ENCODE measurements at places on chromosomes 1 and 21. TPM values are rescaled to one million over a fixed set of nuclear protein-coding genes. Genes with fewer than 3 reads are reported as not detected.

DNA sequence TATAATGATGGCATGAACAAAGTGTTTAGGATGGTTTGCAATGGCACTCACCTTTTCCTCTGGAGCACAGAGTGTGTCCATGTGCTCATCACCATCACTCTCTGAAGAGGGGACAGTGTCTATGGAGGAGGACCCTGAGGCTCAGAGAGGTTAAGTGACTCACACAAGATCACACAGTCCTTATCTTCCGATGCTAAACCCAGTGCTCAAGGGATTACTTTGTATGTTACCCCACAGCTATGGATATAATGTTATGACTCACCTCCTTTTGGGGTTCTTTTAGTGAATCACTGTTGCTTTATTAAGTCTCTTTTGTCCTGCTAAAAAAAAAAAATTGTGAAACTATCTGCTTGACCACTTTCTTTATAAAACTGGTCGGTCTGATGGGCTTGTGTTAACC is 67.6 kb downstream of the TENT5C start:
- no peaks in the 10 kb centered on the region for H3K4me1 ChIP-seq
- no peak overlapping the region for H3K27ac ChIP-seq
- H3K4me3 ChIP-seq = no peak overlapping the region
- DNase-seq = no peak
- no peaks in the 10 kb centered on the region for H3K27me3 ChIP-seq
- no peaks in the 10 kb centered on the region for H3K36me3 ChIP-seq

DNA sequence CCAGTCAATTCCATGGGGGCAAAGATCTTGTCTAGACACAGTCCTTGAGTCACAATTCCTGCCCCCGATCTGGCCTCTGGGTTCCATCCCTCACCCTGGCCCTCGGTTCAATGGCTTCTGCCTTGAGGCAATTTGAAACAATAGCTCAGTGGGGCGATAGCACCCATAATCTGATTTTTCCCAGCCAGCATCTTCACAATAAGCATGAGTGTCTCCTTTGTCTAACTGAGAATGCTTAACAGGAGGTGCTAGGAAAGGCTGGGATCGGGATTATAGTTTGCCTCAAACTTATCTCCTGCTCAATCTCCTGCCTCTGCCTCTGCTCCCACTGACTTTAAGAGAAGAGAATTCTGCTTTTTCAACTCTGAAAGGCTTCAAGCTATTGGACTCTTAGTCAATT is 293.9 kb upstream of the PROX1 start:
- no peak overlapping the region for H3K4me3 ChIP-seq
- no peaks in the 10 kb centered on the region for H3K27me3 ChIP-seq
- no peaks in the 10 kb centered on the region for H3K36me3 ChIP-seq
- no peak for DNase-seq
- no peak overlapping the region for H3K27ac ChIP-seq

- no peaks in the 10 kb centered on the region for H3K36me3 ChIP-seq
- H3K27ac ChIP-seq = no peak overlapping the region
- no peaks in the 10 kb centered on the region for H3K27me3 ChIP-seq
Measured at GRCh38 chr1:55869065-55869464, 653.9 kb upstream of the USP24 start.

- no peak overlapping the region for H3K27ac ChIP-seq
- DNase-seq = no peak
- H3K4me3 ChIP-seq = no peak overlapping the region
Measured at GRCh38 chr1:233597489-233597901, 16.4 kb upstream of the KCNK1 start.

DNA sequence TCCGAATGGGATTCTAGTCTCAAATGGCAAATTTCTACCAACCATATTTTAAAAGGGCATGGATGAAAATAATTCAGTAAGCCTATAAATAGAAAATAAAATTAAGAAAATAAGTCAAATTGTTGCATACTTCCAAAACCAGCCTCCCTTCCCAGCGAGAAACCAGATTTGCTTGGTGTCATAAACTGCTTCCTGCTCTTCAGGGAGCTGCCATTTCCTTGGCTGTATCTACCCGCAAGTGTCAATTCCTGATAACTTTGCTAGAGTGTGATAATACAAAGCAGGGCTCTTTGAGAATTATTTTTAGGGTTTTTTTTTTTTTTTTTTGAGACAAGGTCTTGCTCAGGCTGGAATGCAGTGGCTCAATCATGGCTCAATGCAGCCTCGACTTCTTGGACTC is 62.3 kb downstream of the S1PR1 start:
- DNase-seq = no peak
- no peak overlapping the region for H3K27ac ChIP-seq
- H3K27me3 ChIP-seq = no peaks in the 10 kb centered on the region
- no peaks in the 10 kb centered on the region for H3K36me3 ChIP-seq

DNA sequence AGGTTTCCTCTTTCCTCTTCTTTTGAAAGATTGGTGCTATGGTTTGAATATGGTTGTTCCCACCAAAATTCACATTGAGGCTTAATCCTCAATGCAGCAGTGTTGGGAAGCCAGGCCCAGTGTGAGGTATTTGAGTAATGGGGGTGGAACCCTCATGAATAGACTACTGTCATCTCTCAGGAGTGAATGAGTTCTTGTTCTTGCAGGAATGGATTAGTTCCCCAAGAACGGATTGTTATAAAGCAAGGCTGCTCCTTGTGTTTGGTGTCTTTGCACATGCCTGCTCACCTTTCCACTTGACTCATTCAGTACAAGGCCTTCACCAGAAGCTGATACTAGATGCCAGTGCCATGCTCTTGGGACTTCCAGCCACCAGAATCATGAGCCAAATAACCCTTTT is 223.2 kb downstream of the BACH1 start:
- no peak overlapping the region for H3K4me3 ChIP-seq
- no peak for DNase-seq
- no peaks in the 10 kb centered on the region for H3K27me3 ChIP-seq
- no peak overlapping the region for H3K27ac ChIP-seq
- H3K4me1 ChIP-seq = no peaks in the 10 kb centered on the region

DNA sequence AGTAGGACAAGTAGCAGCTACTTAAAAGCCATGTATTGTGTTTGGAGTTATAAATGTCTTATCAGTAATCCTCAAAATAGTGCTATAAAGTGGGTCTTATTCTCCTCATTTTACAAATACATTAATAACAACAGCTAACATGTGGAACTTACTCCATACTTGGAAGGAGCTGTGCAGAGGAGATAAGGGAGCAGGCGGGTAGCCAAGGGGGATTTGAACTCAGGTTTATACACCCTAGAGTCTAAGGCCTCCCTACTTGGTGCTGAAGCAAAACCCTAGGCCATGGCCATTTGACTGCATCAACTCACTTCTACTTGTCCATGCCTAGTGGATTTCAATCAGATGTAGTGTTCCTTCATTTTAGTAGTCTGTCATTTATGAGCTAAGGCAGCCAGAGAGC is 72.1 kb downstream of the LMO4 start:
- H3K27ac ChIP-seq = no peak overlapping the region
- no peaks in the 10 kb centered on the region for H3K36me3 ChIP-seq
- DNase-seq = no peak

DNA sequence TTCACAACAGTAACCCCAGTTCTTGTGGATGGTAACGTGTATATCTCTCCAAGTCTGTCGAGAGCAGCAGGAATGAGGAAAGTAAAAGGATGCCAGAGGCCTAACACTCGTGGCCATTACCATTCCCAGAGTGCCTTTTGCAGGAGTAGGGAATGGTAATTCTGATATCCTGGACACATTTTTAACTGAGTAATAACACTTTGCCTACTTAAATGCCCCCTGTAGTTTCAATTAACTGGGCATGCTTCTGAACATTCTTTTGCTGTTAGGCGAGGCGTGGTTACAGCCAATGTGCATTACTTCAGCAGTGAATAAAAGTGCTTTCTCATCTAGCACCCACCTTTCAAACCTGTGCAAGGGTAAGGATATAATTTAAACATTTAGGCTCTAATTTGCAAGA is 258.5 kb upstream of the ADGRL2 start:
- H3K4me3 ChIP-seq = no peak overlapping the region
- H3K27ac ChIP-seq = no peak overlapping the region
- H3K4me1 ChIP-seq = no peaks in the 10 kb centered on the region
- H3K27me3 ChIP-seq = no peaks in the 10 kb centered on the region
- DNase-seq = no peak

- no peaks in the 10 kb centered on the region for H3K4me1 ChIP-seq
- no peak overlapping the region for H3K27ac ChIP-seq
- no peaks in the 10 kb centered on the region for H3K27me3 ChIP-seq
- H3K4me3 ChIP-seq = no peak overlapping the region
Measured at GRCh38 chr1:65020774-65021173, 54.4 kb upstream of the JAK1 start.

DNA sequence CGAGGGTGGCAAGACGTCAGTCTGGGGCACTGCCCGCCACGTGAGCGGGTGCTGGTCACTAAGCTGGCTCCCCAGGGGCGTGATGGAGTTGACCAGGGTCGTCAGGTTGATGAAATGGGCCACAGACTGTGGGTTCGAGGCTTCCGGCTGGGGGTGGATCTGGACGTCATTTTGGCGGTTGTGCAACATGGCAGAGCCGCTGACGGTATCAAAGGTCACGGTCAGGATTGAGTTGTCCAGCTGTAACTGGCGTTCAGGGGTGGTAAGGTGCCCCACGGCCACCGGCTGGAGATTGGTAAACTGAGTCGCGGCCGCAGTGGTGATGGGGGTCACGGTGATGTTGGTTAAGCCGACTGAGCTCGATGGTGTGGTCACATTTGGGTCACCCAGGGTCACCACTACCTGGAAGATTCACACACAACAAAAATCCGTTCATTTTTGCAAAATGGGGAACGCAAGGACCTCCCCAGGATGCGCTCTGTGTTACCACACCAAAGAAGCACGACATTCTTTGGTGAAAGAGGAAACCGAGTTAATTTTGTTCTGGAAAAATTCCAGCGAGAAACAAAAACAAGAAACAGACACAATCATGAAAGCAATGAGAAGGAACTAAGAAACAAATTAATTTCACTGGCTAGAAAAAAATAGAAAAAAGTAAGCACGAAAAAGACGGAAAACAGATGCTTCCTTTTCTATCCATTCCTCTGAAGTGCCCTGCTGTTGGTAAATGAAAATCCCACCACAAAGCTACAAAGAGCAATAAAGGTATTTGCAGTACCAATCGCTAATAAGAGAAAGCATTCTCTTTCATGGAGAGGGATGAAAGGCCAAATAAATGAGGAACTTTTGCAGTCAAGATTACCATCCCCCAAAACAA is 34.7 kb upstream of the RIPK4 start:
- no peak overlapping the region for H3K4me3 ChIP-seq
- H3K27ac ChIP-seq = no peak overlapping the region
- no peaks in the 10 kb centered on the region for H3K27me3 ChIP-seq
- peak; percentile 78 for DNase-seq
- no peaks in the 10 kb centered on the region for H3K4me1 ChIP-seq

DNA sequence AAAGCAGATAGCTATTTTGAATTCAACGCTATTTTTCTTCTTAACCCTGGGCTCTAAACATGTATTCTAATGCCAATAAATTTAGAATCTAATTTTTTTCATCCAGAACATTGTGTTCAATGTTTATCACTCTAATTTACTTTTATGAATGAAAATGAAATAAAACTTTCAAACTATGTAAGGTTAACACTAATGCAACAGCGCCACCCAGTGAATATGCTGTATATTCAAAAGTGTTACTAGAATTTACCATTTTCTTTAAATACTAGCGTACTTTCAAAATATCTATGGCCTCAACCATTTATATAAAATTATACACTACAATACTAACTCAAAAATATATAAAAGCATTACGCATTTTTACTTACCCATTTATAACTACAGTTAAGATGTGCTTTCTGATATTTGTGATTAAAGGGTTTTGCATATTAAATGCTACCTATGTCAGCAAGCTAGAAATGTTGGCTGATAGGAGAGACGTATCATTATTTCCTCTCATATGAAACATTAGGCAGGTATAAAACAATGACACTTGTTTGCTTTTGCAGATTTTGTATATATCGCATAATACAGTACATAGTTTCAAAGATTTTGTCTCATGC is 5.9 kb upstream of the NUF2 start:
- H3K27ac ChIP-seq = no peak overlapping the region
- no peak overlapping the region for H3K4me3 ChIP-seq
- peaks cover 3% of the 10 kb centered on the region for H3K4me1 ChIP-seq
- no peak for DNase-seq
- peaks cover 9% of the 10 kb centered on the region for H3K36me3 ChIP-seq

DNA sequence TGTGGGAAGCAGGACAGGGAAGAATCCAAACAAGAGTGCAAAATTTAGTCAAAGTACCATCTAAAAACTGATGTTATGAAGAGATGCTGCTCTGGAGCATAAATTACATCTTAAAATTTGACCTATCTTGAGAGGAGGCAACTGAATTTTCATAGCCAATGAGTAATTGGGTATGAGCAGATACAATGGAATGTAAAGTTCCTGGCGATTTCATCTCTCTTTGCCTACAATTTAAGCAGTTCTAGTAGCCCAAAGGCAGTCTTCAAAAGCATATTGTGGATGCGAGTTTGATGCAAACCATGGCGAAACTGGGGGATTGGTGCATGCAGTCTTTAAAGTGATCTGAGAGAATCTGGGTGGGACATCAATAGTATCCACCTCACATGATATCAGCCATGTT is 1265.9 kb downstream of the BRINP3 start:
- no peaks in the 10 kb centered on the region for H3K4me1 ChIP-seq
- H3K27me3 ChIP-seq = no peaks in the 10 kb centered on the region
- H3K36me3 ChIP-seq = no peaks in the 10 kb centered on the region
- H3K4me3 ChIP-seq = no peak overlapping the region
- H3K27ac ChIP-seq = no peak overlapping the region

GRCh38 chr1:224499204-224499603 is 64.6 kb upstream of the WDR26 start:
- no peak overlapping the region for H3K4me3 ChIP-seq
- peaks cover 41% of the 10 kb centered on the region for H3K4me1 ChIP-seq
- H3K27me3 ChIP-seq = no peaks in the 10 kb centered on the region
- H3K27ac ChIP-seq = peak overlapping the region; percentile 75

DNA sequence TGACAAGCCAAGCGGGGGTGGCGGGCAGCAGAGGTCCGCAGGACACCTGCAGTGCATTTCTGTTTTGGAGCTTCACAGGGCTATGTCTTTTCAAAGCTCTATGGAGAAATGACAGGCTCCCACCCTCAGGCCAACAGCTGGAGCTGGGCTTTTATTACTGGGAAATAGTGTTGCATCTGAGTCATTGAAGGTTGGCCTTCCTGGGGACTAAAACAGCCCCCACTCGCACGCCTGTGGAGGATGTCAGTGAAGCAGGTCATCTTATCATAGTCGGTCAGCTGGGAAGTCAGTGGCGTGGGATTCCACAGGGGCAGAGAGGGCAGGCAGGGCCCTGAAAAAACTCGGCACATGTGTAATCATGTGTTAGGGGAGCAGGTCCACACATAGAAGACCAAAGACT is 55.3 kb downstream of the NTPCR start:
- H3K4me1 ChIP-seq = no peaks in the 10 kb centered on the region
- H3K36me3 ChIP-seq = no peaks in the 10 kb centered on the region
- no peak for DNase-seq
- no peak overlapping the region for H3K4me3 ChIP-seq
- H3K27me3 ChIP-seq = no peaks in the 10 kb centered on the region

LCE3D gene
- not detected for total RNA-seq

ASCL5 gene
- total RNA-seq = 0.29 TPM

BARHL2 gene
- total RNA-seq = not detected

LEFTY1 gene
- 0.35 TPM for total RNA-seq

TMEM52 gene
- total RNA-seq = 1.5 TPM

IRF6 gene
- total RNA-seq = 17.9 TPM

ELK4 gene
- total RNA-seq = 71.5 TPM

KRTAP12-2 gene
- not detected for total RNA-seq

HENMT1 gene
- total RNA-seq = 5.6 TPM

All from upper lobe of right lung (tissue), 1 donor.